Activated CD4-positive, alpha-beta memory T cell treated with anti-CD3 and anti-CD28 coated beads, Interleukin-2, amount 10 ng/mL, durations not matched to agents 7 days and 5 days (primary cell): ENCODE measurements at places on chromosomes 2 and 18. TPM values are rescaled to one million over a fixed set of nuclear protein-coding genes. Genes with fewer than 3 reads are reported as not detected.
A peak's percentile ranks its signal among the peaks of the same experiment; 100 is the strongest.

DNA sequence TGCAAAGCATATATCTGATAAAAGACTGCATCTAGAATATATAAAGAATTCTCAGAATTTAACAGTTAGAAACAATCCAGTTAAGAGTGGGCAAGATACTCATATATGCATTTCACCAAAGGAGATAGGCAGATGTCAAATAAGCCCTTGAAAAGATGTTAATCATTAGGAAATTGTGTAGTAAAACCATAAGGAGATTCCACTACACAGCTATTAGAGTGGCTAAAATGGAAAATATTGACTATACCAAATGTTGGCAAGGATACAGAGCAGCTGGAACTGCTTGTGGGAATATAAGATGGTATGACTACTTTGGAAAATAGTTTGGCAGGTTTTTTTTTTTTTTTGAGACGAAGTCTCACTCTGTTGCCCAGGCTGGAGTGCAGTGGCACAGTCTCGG is 59.5 kb downstream of the CAB39 start:
- no peaks in the 10 kb centered on the region for H3K27me3 ChIP-seq
- no peak for DNase-seq
- peak overlapping the region; percentile 2 for H3K27ac ChIP-seq
- peaks cover 86% of the 10 kb centered on the region for H3K4me1 ChIP-seq

- H3K4me3 ChIP-seq, result no peak overlapping the region
- no peaks in the 10 kb centered on the region for H3K36me3 ChIP-seq
- no peak overlapping the region for H3K27ac ChIP-seq
- H3K4me1 ChIP-seq, result no peaks in the 10 kb centered on the region
- H3K27me3 ChIP-seq, result no peaks in the 10 kb centered on the region
Measured at GRCh38 chr2:5479265-5479928, 212.8 kb upstream of the SOX11 start.

- peaks cover 2% of the 10 kb centered on the region for H3K36me3 ChIP-seq
- peak; percentile 16 for DNase-seq
- peak overlapping the region; percentile 85 for H3K27ac ChIP-seq
- H3K4me3 ChIP-seq, result peak overlapping the region; percentile 52
- H3K4me1 ChIP-seq, result peaks cover 51% of the 10 kb centered on the region
Measured at GRCh38 chr18:79516441-79516931, 120.8 kb downstream of the NFATC1 start.

GRCh38 chr2:27177441-27178351 is 28.9 kb downstream of the TCF23 start:
- peaks cover 36% of the 10 kb centered on the region for H3K27me3 ChIP-seq
- no peak overlapping the region for H3K27ac ChIP-seq
- no peak for DNase-seq

DNA sequence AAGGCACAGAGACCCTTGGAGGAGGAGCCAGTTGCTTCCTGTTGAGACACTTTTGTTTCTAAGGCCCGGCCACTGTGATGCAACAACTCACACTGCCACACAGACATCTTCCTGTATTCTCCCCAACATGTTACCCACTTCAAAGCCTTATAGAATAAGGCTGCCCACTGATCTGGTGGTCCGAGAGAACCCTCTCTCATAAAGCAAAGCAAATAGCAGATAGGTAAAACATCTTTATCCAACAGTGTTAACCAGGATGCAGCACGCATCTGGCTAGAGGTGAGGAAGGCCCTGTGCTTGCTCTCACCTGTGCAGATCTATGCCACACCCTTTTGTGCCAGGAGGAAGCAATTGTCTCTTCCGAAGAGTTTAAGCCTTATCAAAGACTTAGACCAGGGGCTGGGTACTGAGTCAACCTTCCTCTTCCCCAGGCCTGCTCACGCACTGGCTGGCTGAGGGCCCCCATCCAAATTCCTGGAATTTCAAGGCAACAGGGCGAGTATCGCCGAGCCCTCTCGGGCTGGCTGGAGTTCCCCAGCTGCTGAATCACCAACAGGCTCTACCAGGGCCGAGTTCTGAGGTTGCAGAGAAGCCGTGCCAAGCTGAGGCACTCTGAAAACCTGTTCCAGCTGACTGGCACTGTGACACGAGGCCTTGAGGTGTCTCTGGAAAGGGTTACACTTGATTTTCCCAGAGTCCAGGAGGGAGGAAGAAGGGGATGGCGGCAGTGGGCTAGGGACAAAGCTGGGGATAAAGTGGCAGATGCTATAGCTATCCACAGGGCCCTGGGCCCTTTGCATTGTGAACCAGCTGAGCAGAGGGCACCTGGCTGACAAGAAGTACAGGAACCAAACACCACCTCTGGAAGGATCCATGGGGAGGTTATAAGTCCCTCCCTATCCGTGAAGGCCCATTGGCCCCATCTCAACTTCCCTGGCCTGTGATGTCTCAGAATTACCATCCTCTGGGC is 29.3 kb downstream of the TGFA start:
- no peak overlapping the region for H3K4me3 ChIP-seq
- H3K36me3 ChIP-seq, result no peaks in the 10 kb centered on the region
- H3K27ac ChIP-seq, result peak overlapping the region; percentile 2
- H3K27me3 ChIP-seq, result no peaks in the 10 kb centered on the region

- no peak overlapping the region for H3K4me3 ChIP-seq
- no peaks in the 10 kb centered on the region for H3K27me3 ChIP-seq
- DNase-seq, result peak; percentile 76
- H3K4me1 ChIP-seq, result no peaks in the 10 kb centered on the region
Measured at GRCh38 chr2:74334931-74335333, 8.3 kb downstream of the SLC4A5 start.

The EVX2 gene
- total RNA-seq, result not detected

The SPP2 gene
- total RNA-seq, result not detected
